ENCODE measurements at places on chromosomes 4 and X. TPM values are rescaled to one million over a fixed set of nuclear protein-coding genes. Genes with fewer than 3 reads are reported as not detected.

GRCh38 chr4:87745064-87745807 is 54.1 kb upstream of the IBSP start:
- no peak for DNase-seq

DNA sequence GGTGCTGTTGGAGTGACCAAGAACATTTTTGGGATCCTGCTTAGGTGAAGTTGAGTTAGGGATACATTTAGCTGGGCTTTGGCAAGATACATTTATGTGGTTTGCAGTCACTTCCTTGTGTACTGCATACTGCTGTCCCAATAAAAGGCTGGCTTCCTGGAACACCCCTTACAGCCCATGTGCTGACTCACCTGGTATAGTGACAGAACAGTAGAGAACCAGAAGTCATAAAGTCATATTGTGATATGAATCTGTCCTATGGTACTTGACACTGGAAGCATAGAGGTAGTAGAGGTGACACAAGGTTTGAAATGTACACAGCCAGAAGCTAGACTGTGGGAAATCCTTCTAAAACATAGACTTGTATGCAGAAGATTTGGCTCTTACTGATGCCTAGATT is 55.3 kb upstream of the SLC25A43 start:
- no peak for DNase-seq

GRCh38 chrX:20402956-20403355 is 136.2 kb upstream of the RPS6KA3 start:
- DNase-seq, result no peak

GRCh38 chr4:86948276-86948675 is 13.5 kb downstream of the AFF1 start:
- DNase-seq, result no peak

CHRDL1 gene
- polyA plus RNA-seq, result 14.7 TPM

HS6ST2 gene
- 24.4 TPM for polyA plus RNA-seq

OTC gene
- not detected for polyA plus RNA-seq

DACH2 gene
- 23.8 TPM for polyA plus RNA-seq

- DNase-seq, result no peak
Measured at GRCh38 chrX:116395752-116396151, 40.7 kb upstream of the SLC6A14 start.

- no peak for DNase-seq
Measured at GRCh38 chr4:151716324-151716723, 44.5 kb downstream of the GATB start.

DNA sequence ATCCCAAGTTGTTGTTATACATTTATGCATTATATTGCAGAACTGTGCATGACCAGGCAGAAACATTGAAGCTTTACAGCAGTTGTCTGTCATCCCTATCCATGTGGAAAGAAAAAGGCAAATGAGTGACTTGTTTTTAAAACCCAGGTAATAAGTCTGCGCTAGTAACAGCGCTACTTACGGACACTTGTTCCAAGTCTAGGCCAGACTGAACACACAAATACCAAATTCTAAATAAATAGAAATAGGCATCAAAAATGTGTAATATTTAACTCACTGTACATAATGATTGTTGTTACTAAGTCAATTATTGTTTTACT is 548 bp upstream of the MAML3 start:
- DNase-seq, result no peak

Data from right renal cortex interstitium (tissue), 3 donors.